ENCODE measurements at places on chromosomes 7 and 10.

DNA sequence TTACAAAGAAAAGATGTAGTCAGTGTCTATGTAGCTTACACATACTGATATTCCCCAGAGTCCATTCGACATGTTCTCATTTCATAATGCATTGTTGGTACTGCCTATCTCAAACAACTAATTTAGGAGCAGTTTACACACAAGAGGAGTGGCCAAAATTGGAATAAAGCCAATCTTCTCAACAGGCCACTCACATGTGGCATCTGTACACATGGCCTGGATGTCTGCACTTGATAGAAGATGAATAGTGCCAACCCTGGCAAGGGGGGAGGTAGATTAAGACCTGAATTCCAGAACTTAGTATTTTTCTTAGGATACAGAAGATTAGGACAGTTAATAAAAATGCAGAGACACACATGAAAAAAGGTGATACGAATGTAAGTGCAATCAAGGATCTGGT lies 125.3 kb upstream of the STARD3NL start:
- no peak for DNase-seq

DNA sequence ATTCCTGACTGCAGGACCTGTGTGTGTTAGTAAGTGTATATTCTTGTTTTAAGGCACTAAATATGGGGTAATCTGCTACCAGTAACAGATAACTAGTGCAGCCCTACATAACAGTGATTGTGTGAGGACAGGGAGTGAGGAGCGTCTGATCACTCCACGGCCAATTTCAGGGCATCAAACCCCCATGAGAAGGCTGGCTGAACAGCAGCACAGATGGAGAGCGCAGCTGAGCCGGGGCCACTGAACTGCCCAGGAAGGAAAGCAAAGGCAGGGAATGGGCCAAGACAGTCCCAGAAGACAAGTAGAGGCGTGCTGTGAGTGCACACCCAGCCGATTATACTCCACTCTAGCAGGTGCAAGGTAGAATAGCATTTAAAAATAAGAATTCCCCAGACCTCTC lies 157.1 kb upstream of the CHST15 start:
- no peak for DNase-seq

DNA sequence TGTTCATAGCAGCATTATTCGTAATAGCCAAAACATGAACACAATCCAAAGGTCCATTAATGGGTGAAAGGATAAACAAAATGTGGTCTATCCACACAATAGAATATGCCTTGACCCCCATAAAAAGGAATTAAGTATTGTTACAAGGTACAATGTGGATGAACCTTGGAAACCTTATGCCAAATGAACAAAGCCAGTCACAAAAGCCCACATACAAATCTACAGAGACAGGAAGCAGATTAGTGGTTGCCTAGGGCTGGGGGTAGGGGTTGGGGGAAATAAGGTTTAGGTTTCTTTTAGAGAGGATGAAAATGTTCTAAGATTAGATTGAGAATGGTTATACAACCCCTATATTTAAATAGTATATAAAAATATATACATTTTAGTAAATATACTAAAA lies 34.8 kb downstream of the PIP4K2A start:
- DNase-seq, result no peak

GRCh38 chr7:101943889-101944600 lies 126.6 kb downstream of the CUX1 start:
- no peak for DNase-seq

DNA sequence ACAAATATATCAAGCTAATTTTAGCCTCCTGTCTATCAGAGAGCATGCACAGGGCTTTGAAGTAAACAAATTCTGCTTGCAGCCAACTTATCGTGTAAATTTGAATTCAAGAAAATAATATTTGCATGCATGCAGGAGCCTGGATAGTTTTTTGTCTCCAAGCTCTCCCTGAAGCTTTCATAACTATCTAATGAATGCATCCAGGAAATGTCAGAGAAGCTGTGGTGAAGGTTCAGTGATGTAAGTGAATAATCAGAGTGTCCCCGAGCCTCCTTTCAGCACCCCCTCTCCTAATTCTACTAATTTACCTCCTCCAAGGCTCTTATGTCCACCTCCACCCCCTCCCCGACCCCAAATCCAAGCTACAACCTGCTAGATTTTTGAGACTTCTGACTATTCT lies 172.0 kb upstream of the ZNF32 start:
- no peak for DNase-seq

DNA sequence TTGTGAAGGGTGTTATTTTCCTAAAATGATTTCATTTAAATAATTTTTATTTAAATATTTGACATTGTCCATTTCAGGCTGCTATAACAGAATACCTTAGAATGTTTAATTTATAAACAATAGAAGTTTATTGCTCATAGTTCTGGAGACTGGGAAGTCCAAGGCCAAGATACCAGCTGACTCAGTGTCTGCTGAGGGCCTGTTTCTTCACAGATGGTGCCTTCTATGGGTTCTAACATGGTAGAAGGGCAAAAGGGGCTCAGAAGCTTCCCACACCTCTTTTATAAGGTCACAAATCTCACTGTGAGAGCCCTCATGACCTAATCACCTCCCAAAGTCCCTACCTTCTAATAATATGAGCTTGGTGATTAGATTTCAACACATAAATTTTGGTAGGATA lies 50.7 kb downstream of the MTURN start:
- DNase-seq, result no peak
